Choroid plexus epithelial cell (primary cell): ENCODE measurements at places on chromosomes 6 and 20.

GRCh38 chr20:15767999-15768741 is 805.1 kb downstream of the KIF16B start:
- DNase-seq = no peak

DNA sequence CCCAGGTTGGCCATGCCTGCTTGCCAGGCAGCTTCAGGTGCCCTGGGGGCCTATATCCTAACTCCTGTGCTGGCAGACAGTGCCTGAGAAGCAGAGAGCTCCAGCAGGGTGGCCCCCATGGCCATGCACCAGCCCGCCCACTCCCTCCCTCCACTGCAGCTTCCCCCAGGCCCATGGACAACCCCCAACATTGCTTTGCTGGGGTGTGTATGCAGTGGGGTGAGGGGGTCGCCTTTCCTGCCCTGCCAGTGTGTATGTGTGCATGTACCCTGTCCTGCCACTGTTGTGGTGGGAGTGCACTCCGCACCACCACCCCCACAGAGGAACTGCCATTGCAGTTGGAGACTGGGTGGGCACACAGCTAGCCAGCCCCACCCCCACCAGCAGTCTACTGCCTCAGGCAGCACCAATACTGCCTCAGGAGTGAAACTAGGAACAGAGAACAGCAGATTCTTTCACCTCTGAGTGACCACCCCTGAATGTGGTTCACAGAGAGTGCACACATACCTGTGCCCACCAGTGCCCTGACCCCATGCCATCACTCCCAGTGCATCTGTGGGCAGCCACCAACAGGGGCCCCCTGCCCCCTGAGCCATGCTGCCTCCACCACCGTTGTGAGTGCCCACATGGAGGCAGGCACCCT is 151.1 kb downstream of the LRRC1 start:
- DNase-seq = no peak

DNA sequence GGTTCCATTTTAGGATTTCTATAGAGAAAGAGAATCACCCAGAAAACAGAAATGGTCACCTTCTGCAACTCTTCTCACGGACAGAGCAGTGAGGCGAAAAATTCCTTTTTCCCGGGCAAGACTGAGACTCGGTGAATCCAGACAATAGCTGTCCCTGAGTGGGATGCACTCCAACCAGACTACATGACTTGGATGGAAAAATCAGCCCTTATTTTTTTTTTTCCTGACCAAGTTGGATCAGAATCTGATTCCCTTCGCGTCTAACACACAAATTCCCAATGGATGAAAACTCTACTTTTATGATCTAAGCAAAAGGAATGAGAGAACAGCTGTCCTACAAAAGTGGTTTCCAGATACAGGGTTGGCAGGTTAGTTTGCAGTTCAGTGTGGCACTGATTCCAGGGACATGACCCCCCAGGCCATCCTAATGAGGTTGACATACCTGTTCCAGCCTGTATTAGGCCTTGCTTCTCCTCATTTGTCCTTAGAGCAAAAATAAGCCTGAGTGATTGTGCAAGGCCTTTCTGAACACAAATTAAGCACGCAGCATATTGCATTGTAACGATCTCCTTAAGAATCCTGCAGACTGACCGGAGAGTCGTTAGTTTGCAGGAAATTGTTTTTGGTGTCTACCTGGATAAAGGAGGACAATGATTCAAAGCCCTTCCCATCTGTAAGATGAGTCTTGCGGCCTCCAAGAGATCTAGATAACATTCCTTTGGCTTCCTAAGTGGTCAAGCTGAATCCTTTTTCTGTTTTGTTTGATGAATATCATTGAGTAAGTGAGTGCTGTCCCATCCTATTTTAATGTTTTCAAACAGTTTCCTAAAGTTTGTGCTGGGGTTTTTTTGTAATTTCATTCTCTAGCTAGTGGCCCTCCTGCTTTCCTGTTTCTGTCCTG is 1.5 kb upstream of the NEDD9 start:
- no peak for DNase-seq

DNA sequence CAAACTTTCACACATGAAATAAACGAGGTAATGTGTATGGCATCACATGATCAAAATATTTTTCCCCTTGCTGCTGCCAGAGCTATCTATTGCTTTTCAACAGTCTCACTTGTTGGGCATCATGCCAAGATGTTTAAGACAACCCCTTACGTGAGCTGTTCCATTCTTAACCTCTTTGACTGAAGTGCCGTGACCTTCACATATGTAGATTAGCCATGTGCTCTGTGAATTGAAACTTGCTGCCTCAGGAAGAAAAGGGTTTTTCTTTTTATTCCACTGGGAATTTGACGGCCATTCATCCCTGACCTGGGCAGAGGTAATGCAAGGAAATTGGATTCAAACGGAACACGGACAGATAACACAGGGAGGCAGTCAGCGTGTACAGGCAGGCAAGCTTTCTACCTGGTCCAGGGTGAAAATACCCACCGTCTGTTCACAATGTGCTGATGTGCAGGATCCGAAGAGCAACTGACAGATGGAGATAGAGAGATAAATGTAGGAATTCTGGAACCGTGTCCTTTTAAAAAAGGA is 14.2 kb downstream of the ARID1B start:
- peak; percentile 92 for DNase-seq

GRCh38 chr20:16455324-16455723 is 117.9 kb downstream of the KIF16B start:
- DNase-seq = no peak

- DNase-seq = no peak
These were observed 9.0 kb upstream of the BHLHE23 start for GRCh38 chr20:63015662-63016361.

GRCh38 chr6:123201869-123202372 is 205.9 kb downstream of the CLVS2 start:
- no peak for DNase-seq

- peak; percentile 5 for DNase-seq
These were observed 1.4 kb downstream of the PPP1R3D start for GRCh38 chr20:59938696-59939051.

DNA sequence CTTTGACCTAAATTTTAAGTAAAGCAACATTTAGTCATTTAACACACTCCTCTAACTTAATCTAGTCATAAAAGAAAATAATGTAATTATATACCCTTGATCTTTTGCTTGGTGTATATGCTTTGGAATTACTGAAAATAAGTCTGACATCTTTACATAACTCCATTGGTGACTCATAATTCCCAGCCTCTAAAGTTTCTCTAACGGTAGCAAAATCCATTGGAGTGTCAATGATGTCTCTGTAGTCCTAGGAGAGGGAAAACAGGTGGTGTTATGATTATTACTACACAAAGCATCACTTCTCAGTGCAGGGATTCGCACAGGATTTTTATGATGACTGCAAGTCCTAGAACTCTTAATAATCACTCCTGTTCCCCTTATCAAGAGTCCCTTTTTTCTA is 80.2 kb downstream of the IRAK1BP1 start:
- peak; percentile 59 for DNase-seq

DNA sequence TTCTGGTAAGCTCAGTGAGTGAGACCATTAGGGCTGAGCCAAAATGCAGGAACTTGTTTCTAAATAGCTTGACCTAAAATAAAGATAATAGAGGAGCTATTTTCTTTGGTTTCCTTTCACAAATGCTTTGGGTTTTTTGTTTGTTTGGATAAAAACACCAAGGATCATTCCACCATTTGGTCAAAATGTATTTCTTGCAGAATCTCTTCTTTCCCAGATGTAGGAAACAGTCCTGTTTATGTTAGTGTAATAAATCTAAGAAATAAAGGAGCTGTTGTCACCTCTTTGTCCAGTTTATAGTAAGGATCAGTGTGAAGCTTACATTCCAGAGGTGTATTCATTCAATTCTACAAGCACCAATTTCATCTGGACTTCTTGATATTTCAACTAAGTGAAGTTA is 297.8 kb downstream of the GJA1 start:
- peak; percentile 28 for DNase-seq

DNA sequence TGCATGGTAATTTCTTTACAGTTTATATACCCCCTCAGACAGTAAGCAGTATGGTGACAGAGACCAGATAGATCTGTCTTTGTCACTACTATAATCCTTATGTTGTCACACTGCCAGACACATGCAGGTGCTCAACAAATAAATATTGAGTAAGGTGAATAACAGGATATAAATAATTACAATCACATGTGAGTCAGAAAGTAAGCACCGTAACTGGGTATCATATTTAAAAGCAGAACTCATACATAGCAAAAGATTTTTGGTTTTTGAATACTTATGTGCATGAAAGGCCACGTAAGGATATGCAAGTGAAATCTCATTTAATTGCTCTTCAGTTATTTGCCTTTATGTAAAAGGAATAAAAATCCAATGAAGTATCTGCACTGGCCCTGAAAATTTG is 17.4 kb downstream of the CNBD2 start:
- no peak for DNase-seq

DNA sequence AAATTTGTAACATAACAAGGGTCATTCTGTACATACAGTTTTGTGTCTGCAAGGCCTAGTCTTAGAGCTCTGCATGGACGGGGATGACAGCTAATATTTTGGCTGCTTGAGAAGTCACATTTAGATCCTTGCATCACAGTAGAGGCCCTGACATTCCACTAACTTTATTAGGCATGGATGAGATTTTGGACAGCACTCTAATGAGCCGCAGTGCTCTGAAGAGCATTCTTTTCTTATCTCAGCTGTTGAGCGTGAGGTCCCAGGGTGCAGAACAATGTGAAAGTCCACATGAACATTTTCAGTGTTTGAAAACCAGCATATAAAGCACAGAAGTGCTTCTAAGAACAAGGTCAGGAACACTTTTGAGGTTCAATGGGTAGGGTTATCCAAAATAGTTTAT is 58.9 kb downstream of the IPCEF1 start:
- DNase-seq = peak; percentile 51

DNA sequence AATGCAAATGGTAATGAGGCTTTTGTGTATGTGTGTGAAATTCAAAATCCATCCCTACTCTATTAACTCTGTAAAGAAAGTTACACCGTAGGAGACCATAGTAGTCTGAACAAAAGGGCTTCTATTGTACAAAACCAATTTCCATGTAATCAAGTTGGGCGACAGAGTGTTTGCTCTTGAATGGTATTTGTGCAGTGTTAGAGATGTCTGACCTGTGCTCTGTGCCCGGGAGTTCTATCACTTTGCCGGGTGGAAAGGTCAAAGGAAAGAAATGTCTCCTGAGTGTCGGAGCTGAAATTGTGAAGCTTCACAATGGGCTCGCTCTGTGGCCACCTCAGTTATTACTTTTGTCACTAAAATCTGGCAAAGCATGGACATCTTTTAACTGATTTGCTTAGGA is 312.0 kb downstream of the SAMD5 start:
- DNase-seq = no peak

DNA sequence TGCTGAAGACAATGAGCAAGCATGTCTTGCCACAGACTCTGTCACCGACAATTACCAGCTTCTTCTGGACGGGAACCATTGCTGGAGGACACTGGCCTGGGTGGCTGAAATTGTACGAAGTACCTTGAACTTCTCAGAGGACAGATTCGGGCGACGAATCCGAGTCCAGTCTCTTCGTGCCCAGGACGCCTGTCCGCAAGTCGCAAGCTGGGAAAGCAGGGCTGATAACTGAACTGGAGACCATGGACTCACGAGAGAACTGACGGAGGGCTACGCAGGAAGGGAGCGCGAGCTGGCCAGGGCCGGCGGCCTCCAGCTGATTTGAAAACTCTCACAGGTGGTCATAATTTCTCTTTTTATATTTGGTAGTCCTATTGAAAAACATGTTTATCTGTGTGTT is 1229.5 kb upstream of the MAP3K7 start:
- DNase-seq = no peak

GRCh38 chr20:57001126-57001767 is 265.2 kb downstream of the BMP7 start:
- no peak for DNase-seq

DNA sequence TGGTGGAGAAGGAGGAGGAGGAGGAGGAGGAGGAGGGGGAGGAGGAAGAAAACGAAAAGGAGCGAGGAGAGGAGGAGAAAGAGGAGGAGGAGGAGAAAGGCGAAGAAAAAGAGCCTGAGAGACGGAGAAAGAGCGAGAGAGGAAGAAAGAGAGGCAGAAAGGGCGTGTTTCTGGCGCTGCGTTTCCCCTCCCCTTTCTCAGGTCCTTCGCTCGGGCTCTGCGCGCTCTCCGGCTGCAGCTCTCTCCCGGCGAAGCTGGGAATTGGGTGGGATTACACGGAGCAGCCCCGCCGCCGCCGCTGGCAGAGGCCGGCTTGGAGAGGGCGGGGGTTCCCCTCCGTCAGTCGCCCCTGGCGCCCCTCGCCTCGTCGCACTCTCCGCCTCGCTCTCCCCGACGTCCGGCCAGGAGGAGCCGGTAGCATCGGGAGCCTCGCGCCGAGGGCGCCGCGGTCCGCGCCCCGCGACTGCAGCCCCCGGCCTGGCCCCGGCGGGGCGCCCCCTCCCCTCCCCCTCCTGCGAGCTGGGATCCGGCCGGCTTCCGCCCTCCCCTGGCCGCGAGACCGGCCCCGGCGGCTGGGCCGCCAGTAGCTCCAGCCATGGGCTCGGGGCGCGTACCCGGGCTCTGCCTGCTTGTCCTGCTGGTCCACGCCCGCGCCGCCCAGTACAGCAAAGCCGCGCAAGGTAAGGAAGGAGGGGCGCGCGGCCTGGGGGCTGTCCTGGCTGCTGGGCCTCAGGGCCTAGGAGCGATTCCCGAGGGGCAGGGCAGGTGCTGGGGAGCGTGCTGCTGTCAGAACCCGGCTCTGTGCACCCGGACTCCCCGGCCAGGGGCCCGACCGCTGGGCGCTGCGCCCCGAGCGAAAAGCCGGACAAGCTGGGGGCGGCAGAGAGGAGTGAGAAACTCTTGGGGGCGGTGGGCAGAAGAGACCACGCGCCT is at the start of gene SCUBE3:
Gene SCUBE3 (plus strand): TSS at position 133 of the 933 bp plus-strand sequence. CDS start 463 bp downstream, at position 596.
- DNase-seq = peak; percentile 44

- no peak for DNase-seq
These were observed 470.9 kb downstream of the TFAP2A start for GRCh38 chr6:9943986-9944385.

DNA sequence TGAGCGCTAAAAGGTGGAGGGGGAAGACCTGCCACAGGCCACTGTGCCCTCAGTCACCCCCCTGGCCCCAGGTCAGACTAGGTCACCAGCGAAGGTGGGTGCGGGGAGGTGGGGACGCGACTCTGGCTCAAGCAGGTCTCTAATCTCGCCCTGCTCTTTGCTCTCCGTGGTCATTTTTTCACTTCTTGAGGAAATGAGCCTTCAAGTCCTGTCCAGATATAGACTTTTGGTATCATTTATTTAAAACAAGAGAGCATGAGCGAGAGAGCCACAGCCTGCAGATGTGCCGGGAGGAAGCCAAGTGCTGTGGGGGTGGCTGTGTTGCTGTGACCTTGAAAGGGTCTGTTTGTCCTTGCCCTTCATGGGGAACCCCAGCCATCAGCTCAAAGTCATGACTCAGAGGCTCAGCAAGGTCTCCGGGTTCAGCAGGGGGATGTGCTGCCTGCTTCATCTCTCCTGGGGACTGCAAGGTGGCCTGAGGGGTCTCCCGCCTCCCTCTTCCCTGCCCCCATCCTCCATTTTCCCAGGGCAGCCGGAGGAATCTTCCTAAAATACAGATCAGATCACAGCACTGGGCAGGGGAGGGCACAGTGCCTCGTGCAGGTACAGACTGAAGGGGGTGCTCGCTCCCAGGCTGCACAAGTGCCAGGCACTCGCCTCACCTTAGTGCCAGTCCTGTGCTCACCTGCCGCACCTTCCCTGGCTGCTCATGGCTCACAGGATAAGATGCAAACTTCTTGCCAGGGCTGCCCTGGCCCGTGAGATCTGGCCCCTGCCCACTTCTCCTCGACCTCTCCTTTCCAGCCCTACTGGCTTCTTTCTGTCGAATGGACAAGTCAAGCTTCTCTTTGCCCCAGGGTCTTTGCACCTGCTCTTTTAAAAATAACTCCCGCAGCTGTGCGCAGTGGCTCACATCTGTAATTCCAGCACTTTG is 26.5 kb downstream of the SULF2 start:
- no peak for DNase-seq

GRCh38 chr6:25418454-25419052 is 139.4 kb downstream of the CARMIL1 start:
- peak; percentile 7 for DNase-seq

- DNase-seq = no peak
These were observed 95.9 kb downstream of the FAM120B start for GRCh38 chr6:170402318-170403040.
